Hindlimb muscle (tissue), 1 donor: ENCODE measurements at places on chromosomes 2 and 18. TPM values are rescaled to one million over a fixed set of nuclear protein-coding genes. Genes with fewer than 3 reads are reported as not detected.
A peak's percentile ranks its signal among the peaks of the same experiment; 100 is the strongest.

CD8B2 gene
- polyA plus RNA-seq, result not detected

SERPINB11 gene
- not detected for polyA plus RNA-seq

ASPRV1 gene
- polyA plus RNA-seq, result 3.4 TPM

B3GNT7 gene
- polyA plus RNA-seq, result 0.68 TPM

RAB6C gene
- 0.48 TPM for polyA plus RNA-seq

CD207 gene
- 0.27 TPM for polyA plus RNA-seq

INPP5D gene
- polyA plus RNA-seq, result 8.9 TPM

COL6A3 gene
- polyA plus RNA-seq, result 254 TPM

VWC2L gene
- not detected for polyA plus RNA-seq

MYO5B gene
- 1.7 TPM for polyA plus RNA-seq

DNA sequence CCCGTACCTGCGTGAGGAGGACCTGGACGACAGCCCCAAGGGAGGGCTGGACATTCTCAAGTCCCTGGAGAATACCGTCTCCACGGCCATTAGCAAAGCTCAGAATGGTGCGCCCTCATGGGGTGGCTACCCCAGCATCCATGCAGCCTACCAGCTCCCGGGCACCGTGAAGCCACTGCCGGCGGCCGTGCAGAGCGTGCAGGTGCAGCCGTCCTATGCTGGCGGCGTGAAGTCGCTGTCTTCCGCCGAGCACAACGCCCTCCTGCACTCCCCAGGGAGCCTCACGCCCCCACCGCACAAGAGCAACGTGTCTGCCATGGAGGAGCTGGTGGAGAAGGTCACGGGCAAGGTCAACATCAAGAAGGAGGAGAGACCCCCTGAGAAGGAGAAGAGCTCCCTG is 76.4 kb downstream of the TSHZ1 start:
- DNase-seq, result no peak

- no peak for DNase-seq
Observed at GRCh38 chr2:211247751-211248150, 691.4 kb downstream of the CPS1 start.

GRCh38 chr2:142974288-142975024 is 97.0 kb downstream of the KYNU start:
- no peak for DNase-seq

DNA sequence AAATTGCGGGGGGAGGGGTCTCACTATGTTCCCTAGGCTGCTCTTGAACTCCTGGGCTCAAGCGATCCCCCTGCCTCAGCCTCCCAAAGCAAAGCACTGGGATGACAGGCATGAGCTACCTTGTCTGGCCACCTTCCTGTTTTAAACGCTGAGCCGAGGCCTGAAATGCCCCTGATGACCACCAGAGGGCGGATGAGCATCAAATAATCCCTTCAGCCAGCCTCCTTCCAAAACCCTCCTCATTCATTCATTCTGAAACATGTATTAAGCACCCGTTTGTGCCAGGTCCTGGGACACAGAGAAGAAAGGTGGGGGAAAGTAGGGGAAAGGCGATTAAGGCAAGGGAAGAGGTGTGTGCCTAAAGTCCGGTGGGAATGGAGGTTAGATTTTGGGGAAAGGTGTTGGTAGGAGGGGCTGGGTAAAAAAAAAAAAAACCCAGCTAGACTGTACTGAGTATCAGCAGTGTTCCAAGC is 30.7 kb upstream of the PTMA start:
- DNase-seq, result peak; percentile 88

DNA sequence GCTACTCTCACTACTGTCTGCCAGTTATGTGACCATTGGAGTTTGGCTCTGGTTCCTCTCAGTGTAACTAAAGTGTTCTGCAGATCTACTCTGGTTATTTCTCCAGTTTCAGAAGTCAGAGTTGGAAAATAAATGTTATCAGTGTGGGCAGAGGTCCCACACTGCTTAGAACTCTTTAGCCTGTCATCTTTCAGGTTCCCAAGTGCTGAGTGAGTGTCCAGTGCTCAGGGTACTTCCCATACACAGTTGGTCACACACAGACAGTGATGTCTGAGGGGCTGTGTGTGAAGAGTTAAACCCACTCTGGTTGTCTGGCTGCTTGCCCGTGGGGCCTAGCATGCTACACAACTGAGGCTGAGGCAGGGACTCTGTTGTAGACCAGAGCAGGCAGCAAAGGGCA is 421.8 kb upstream of the MEX3C start:
- no peak for DNase-seq

GRCh38 chr2:36351736-36352349 is 3.7 kb upstream of the CRIM1 start:
- DNase-seq, result peak; percentile 44

GRCh38 chr2:144213797-144214196 is 306.1 kb downstream of the ZEB2 start:
- no peak for DNase-seq

- no peak for DNase-seq
Observed at GRCh38 chr2:81266106-81266505, 961.6 kb upstream of the LRRTM1 start.

DNA sequence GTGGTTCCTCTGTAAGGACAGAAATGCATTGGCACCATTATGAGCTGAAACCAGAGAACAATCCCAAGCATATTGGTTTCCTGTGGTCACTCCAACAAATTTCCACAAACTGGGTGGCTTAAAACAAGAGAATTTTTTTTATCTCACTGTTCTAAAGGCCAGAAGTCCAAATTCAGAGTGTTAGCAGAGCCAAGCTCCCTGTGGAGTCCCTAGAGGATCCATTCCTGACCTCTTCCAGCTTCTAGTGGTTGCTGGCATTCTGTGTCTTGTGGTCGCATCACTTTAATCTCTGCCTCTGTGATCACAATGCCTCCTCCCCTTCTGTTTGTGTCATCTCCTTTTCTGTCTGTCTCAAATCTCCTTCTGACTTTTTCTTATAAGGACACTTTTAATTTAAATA is 380.3 kb downstream of the NYAP2 start:
- no peak for DNase-seq

DNA sequence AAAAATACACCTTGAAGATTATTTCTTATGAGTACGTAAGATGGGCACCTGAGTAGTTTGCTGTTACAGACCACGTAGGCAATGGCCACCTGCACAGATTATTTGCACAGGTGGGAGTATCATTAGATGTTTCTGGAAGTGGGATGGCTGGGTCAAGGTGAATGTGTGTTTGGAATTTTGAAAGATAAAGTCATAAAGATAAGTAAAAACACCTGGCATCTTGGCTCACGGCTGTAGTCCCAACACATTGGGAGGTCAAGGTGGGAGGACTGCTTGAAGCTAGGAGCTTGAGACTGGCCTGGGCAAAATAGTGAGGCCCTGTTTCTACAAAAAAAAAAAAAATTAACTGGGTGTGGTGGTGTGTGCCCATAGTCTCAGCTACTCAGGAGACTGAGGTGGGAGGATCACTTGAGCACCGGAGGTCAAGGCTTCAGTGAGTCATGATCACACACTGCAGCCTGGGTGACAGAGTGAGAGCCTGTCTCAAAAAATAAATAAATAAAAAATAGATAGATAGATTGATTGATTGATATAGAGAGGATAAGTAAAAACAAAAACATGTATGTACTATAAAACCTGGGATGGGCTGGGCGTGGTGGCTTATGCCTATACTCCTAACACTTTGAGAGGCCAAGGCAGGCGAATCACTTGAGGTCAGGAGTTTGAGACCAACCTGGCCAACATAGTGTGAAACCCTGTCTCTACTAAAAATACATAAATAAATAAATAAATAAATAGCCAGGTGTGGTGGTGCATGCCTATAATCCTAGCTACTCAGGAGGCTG is 30.4 kb downstream of the ODC1 start:
- no peak for DNase-seq

GRCh38 chr2:159064446-159065301 is 96.2 kb downstream of the TANC1 start:
- no peak for DNase-seq

GRCh38 chr2:54899576-54900200 is 150.6 kb downstream of the RTN4 start:
- peak; percentile 42 for DNase-seq

GRCh38 chr2:13686262-13686661 is 946.3 kb upstream of the LRATD1 start:
- no peak for DNase-seq

DNA sequence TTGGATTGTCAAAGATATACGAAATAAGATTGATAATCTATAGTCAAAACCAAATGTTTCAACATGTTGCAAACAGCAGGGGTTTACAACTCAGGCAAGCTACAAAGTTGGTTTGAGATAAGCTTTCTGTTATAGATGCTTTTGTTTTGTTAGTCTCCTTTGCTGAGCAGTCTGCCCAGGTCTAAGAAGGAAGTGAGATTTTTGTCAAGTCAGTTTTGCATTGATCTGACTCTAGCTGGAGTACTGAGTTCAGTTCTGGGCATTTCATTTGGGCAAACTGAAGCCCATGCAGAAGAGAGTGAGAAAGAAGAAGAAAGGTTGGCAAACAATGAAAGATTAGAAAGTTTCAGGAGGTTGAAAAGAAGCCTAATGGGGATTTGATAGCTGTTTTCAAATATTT is 983.0 kb upstream of the SLC39A10 start:
- DNase-seq, result no peak

DNA sequence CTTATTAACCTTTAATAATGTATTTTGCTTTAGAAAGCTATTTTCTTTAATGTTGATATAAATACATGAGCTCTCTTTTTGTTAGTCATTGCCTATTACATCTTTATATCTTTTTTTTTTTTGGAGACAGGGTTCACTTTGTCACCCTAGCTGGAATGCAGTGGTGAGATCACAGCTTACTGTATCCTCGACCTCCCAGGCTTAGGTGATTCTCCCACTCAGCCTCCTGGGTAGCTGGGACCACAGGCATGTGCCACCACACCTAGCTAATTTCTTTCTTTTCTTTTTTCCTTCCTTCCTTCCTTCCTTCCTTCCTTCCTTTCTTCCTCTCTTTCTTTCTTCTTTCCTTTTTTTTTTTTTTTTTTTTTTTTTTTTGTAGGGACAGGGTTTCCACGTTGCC is 15.4 kb downstream of the NAB1 start:
- DNase-seq, result no peak

DNA sequence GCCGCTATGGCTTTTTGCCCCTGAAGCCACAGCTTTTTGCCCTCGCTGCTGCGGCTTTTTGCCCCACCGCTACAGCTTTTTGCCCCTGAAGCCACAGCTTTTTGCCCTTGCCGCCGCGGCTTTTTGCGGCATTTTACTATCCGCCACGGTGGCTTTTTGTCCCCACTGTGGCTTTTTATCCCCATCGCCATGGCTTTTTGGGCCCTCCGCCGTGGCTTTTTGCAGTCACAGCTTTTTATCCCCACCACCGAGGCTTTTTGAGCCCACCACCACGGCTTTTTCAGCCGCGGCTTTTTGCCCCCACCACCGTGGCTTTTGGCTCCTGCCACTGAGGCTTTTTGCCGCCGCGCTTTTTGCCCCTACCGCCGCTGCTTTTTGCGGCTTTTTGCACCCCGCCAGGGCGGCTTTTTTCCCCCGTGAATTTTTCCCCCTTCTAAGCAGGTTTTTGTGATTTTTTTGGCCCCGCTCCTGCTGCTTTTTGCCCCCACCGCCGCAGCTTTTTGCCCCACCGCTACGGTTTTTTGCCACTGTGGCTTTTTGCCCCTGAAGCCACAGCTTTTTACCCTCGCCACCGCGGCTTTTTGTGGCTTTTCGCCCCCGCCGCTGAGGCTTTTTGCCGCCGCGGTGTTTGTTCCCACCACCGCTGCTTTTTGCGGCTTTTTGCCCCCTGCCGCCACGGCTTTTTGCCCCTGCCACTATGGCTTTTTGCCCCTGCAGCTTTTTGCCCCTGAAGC is 2797.2 kb upstream of the TEKT4 start:
- DNase-seq, result no peak

GRCh38 chr2:18584608-18584954 is 4.8 kb downstream of the NT5C1B start:
- DNase-seq, result no peak

GRCh38 chr2:240349133-240350005 is 86.1 kb upstream of the GPC1 start:
- no peak for DNase-seq

GRCh38 chr18:33114749-33115148 is 325.8 kb downstream of the CCDC178 start:
- DNase-seq, result no peak

GRCh38 chr2:100606332-100606725 is 43.5 kb downstream of the PDCL3 start:
- no peak for DNase-seq

DNA sequence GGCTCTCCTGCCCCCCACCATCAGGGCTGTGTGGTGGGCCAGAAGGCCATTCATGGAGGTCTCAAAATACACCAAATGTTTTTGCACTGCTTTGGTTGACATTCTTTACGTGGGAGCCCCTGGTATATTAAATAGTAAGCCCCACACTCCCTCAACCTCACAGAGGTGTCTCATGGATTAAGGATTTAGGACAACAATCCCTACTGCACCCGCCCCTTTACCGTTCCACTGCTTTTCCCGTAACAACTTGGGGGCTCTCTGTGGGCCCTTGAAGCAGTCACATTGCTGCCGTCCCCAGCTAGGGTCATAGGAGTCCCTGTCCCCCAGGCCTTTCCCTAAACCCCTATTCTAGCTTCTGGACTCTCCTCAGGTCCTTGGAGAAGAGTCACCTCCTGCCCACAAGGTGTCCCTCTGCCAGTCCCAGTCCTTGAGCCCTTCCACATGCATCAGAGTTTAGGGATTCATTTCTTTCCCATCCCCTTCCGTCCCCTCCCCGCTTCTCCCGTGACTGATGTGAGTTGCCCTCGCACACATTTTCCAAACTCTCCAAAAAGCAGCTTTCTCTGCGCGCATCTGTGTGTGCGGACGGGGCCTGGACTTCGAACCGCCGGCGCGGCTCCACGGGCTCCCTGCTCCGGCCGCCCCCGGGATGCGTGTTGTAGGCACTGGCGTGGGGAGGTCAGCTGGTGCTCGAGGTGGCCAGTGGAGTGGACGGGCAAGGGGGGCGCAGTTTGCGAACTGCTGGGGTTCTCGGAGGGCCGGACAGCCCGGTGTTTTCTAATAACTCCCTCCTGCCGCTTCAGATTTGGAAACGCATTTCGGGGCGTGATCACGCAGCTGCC is 84.8 kb downstream of the LYPD1 start:
- no peak for DNase-seq

- no peak for DNase-seq
Observed at GRCh38 chr18:38759457-38759856, 1193.9 kb upstream of the CELF4 start.
